ENCODE measurements at places on chromosomes 7 and 10. TPM values are rescaled to one million over a fixed set of nuclear protein-coding genes. Genes with fewer than 3 reads are reported as not detected.

Gene CTAGE6
- not detected for total RNA-seq

Gene ADCYAP1R1
- total RNA-seq = not detected

Gene LBX1
- not detected for total RNA-seq

Gene GPR15LG
- total RNA-seq = 44.5 TPM

Gene CRYGN
- not detected for total RNA-seq

Gene MYOZ1
- not detected for total RNA-seq

Measured in airway epithelial cell (primary cell).